ENCODE measurements at places on chromosomes 5 and 9.

GRCh38 chr5:73454379-73455036 lies 5.9 kb upstream of the FOXD1 start:
- peak; percentile 90 for DNase-seq

- DNase-seq = no peak
Observed at GRCh38 chr9:93258419-93258817, 74.5 kb downstream of the WNK2 start.

- DNase-seq = no peak
Observed at GRCh38 chr5:8650186-8650585, 781.2 kb downstream of the MTRR start.

- DNase-seq = no peak
Observed at GRCh38 chr9:18672706-18673105, 198.8 kb downstream of the ADAMTSL1 start.

- DNase-seq = no peak
Observed at GRCh38 chr9:137278721-137279711, 1.5 kb downstream of the TOR4A start.

DNA sequence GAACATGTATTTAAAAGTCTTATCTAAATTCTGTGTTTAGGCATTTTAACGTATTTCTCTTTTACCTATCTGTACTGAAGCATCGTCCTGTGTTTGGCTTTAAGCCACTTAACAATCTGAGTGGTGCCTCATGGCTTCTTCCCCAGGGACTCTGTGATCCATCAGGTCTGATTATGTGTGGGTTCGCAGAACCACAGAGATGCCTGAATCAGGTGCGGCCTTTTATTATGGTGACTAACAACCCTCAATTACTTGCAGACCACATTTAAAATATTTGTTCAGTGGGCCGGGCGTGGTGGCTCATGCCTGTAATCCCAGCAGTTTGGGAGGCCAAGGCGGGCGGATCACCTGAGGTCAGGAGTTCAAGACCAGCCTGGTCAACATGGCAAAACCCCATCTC lies 39.6 kb upstream of the SAP30L start:
- no peak for DNase-seq

GRCh38 chr5:109859537-109859936 lies 169.8 kb downstream of the MAN2A1 start:
- DNase-seq = no peak

DNA sequence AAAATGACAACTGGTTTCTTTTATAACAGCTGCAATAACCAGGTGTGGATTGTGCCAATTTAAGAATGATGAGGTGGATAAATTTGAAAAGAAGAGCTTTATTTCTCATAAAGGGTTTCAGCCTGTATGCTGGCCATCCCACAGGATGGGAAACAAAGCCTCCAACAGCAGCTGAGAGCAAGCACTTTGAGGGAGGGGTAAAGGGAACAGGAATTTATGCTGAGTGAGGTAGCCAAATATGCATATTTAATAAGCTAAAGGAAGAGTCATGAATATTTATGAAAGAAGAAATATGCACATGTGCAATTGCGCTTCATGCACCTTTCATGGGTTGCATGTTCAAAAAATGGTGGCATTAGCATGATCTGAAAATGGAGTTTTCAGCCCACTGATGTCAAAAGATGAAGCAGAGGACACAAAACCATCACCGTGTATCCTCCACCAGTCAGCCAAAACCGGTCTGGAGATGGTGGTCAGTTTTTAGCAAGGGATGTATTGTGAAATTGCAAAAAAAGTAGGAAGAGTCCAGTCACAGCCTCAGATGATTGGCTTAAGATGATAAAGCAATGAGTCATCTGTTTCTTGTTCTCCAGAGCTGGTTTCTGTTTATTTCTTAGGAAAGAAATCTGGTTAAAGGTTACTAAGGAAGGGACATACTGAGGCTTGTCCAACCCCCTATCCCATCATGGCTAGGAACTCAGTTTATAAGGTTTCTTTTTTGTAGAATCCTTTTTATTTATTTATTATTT lies 47.9 kb downstream of the DEPDC1B start:
- DNase-seq = no peak

DNA sequence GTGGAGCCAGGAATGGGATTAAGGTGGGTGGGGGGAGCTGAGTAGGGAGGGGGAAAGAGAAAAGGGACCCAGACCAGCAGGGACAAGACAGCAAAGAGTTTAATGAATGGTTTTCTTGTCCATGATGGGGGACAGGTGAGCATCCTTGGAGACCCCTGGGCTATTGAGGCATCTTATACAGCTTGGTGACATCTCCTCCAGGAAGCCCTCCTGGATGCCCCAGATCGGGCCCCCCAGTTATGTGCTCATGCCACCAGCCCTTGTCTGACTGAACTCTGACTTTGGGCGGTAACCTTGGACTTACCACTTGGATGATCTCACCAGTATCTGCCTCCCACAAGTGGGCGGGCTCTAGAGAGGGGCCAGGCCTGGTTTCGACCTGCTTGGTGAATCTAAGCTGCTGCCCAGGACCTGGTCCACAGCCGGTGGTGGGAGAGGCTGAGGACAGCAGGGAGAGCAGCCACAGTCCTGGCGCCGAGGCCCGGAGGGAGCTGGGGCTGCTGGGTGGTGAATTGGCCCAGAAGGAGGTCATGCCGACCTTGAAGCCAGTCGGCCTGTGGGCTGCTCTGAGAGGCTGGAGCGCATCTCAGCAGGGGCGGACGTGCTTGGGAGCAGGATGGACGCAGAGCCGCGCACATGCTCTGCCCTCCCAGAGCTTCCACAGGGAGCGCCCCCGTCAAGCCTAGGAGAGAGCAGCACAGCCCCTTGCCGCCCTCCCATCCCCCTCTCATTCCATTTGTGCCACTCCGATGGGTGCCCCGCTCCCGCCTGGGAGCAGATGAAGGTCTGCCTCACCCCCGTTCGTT lies 36.2 kb downstream of the UNC5A start:
- no peak for DNase-seq

GRCh38 chr5:169101966-169102365 lies 199.0 kb downstream of the SLIT3 start:
- DNase-seq = no peak

- DNase-seq = no peak
Observed at GRCh38 chr5:138466125-138466899, 1.0 kb downstream of the EGR1 start.

- no peak for DNase-seq
Observed at GRCh38 chr5:180338001-180338707, 15.0 kb downstream of the GFPT2 start.

GRCh38 chr9:21506626-21507482 lies 24.7 kb upstream of the IFNE start:
- DNase-seq = no peak

- DNase-seq = no peak
Observed at GRCh38 chr5:167916706-167917105, 374.7 kb upstream of the WWC1 start.

DNA sequence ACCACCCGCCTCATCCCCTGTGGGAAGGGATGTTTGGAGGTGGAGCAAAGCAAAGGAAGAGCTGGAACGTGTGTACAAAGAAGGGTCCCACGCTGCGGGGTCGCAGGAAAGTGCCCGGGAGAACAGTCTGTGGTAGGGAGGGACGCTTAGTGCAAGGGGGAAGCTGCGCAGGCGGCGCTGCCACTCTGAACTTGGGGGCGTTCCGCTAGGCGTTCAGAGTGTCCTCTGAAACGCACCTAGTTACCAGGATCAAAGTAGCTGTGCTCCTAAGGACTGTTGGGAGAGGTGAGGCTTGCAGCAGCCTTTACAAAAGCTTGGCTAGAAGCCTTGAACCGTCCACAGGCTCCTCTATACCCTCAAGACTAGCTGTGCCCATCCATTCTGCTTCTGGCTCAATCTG lies 29.3 kb upstream of the PDE8B start:
- DNase-seq = no peak

DNA sequence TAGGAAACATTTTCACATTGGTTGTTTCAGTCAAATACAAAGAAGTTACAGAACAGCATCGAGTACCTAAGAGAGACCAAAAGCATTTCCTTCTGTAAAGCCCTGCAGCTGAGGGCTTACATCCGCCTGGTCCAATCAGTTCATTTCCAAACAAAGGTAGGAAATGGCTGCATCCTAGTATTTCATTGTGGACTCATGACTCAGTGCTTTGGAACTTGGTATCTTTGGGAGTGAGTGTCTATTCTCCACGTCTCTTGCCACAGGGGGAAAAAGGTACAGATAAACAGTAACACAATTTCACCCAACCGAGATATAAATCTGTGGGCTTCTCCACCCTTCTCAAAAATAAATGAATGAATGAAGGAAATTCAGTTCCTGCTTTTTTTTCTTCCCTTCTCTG lies 75.4 kb downstream of the NFIB start:
- no peak for DNase-seq

DNA sequence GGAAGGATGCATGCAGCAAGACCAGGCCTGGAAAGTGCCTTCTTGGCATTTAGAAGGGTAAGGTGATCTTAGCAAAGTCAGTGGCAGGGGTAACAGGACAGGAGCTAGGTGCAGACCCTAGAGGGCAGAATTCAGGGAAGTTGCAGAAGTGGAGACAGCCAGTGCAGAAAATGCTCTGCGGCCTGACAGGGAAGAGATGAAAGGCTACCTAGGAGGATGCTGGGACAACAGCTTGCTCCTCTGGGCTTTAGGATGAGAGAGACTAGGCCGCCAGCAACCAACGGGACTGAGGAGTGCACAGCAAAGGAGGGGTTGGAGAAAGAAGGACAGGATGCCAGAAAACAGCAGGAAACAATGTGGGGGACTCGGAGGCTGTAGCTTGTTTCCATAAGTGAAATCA lies 219.9 kb downstream of the FSTL4 start:
- DNase-seq = no peak

GRCh38 chr9:97933297-97933998 lies 4.5 kb downstream of the HEMGN start:
- no peak for DNase-seq

DNA sequence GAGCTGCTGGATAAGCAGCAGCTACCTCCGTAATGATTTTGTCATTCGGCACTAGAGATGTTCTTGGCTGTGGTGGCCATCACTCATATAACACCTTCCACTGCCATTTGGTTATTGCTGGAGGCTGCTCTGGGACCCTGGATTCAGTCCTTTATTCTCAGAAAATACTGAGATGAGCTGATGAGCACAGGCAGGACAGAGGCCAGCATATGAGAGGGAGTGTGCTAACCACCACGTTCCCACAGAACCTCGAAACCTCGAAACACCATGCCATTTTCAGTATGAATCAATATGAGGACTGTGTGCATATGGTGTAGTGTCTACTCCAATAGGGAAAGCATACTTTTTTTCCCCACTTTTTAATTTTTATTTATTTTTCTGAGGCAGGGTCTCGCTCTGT lies 56.6 kb downstream of the ADAM19 start:
- DNase-seq = no peak

GRCh38 chr9:38227656-38228055 lies 158.6 kb upstream of the SHB start:
- no peak for DNase-seq

GRCh38 chr5:179913461-179913860 lies 5.8 kb upstream of the TBC1D9B start:
- no peak for DNase-seq

- DNase-seq = no peak
Observed at GRCh38 chr5:62144401-62145022, 161.5 kb upstream of the KIF2A start.

- DNase-seq = no peak
Observed at GRCh38 chr5:165015126-165015525, 1509.7 kb downstream of the MAT2B start.

GRCh38 chr5:176362233-176362490 lies 598 bp upstream of the KIAA1191 start:
- DNase-seq = no peak

- no peak for DNase-seq
Observed at GRCh38 chr9:110088099-110088498, 119.9 kb downstream of the C9orf152 start.

GRCh38 chr9:136438548-136439480 lies 831 bp downstream of the INPP5E start:
- no peak for DNase-seq

DNA sequence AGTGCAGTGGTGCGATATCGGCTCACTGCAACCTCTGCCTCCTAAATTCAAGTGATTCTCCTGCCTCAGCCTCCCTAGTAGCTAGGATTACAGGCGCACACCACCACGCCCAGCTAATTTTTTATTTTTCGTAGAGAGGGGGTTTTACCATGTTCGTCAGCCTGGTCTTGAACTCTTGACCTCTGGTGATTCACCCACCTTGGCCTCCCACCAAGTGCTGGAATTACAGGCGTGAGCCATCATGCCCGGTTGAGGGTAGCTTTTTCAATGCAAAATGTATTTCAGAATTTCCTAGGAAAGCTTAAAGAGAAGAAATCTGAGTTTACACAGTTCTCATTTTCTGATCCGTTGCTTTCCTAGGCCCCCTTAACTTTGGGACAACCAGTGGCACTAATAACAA lies 15.7 kb downstream of the BDP1 start:
- DNase-seq = no peak

- peak; percentile 47 for DNase-seq
Observed at GRCh38 chr5:1983919-1984695, 101.4 kb upstream of the IRX4 start.

DNA sequence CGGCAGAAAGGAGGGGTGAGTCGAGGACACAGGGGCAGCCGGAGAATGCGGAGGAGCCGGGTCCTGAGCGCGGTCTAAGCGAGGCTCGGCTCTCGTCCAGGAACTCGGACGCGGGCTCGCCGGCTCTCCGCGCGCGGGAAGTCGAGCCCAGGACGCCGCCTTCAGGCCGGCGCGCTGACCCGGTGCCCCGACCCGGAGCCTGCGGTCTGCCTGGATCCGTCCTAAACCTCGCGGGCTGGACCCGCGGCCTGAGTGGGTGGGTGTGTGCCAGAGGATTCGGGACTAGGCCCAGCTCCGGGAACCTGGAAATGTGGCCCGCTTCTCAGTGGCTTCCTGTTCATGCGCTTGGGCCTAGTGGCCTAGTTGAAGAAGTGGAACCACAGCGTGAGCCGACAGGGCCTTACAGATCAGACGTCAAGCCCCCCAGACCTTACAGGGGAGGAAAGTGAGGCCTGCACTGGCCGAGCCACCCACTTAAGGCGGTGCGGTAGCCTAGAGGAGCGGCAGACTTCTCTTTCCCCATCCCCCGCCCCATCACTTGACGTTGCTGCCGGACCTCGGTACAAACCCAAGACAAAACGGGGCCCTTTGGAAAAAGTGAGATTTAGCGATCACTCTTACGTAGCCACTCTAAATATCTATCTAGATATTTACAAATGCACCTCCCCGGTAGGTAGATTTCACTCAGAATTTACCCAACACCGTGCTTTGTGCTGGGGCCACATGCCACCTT lies 1.2 kb downstream of the CDKN2B-AS1 start:
- DNase-seq = no peak

- no peak for DNase-seq
Observed at GRCh38 chr9:4891674-4892073, 93.4 kb upstream of the JAK2 start.

All from iPS DF 19.7 (cell line).